RWPE2 (cell line): ENCODE measurements at places on chromosomes 11 and 22.
A peak's percentile ranks its signal among the peaks of the same experiment; 100 is the strongest.

DNA sequence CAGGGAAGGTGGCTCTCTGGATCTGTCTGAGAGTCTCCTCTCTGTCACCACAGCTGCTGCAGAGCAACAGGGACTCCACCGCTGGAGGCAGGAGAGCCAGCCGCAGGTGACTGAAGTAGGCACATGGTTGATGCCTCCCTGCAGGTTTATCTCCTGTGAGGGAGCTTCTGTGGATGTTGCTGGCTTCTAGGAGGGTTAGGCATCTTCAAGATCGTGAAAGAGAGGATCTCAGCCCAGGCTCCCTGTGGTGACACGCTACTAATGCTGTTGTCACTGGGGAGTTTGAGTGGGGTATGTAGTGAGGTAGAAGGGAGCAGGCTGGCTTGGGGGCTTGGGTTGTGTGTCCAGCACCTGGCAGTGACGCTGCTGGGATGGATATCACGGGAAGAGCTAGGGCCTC is 34.1 kb downstream of the DAGLA start:
- DNase-seq, result no peak

DNA sequence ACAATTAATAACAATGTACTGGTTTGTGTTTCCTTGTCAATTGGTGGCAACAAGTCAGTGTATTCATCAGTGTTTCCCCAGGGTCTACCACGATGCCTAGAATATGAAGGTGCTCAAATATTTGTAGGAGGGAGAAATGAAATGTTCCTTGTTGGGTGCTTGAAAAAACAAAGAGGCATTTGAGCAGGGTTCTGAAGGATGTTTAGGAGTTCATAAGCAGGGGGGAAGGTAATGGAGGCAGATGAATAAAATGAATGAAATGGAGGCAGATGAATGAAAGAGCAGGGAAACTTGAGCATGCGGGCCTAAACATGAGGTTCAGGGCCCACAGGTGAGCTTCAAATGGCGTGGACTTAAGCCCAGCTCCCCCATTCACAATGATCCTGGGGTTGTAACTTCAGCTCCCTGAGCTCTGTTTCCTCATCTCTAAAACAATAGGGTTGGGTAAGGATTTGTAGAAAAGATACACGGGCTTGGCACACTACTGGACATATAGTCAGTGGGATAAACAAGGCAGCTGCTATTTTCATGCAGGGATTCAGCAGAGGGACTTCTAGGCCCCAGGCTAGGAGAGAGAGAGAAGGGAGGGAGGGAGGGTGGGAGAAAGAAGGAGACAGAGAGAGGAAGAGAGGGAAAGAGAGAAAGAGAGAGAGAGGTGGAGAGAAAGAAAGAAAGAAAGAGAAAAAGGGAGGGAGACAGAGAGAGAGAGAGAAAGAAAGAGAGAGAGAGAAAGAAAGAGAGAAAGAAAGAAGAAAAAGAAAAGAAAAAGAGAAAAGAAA is 73.7 kb downstream of the MN1 start:
- DNase-seq, result no peak

DNA sequence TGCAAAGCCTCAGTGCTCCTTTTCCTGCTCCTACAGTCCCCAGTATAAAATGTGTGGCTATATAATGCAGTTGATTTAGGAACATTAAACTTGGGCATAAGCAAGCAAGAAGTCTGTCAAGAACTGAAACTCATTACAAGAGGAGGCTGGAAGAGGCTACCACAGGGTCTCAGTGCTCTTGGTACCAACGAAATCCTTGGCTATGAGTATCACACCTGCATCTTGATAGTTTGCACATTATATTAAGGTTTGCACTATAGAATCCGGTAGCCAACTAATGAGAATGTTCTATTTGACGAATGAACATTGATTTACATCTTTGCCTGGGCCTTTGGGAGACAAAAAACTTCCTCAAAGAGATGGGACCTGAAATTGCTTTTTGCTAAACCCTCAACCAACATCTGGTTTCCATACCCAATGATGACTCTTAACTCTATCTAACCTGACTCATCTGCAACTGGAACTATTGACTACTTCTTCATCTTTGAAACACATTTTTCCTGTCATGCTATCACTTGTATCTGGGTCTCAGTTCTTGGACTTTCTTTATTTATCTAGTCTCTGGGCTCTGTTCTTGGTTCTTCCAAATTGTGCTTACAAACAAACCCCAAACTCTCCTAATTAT is 207.2 kb upstream of the CTSC start:
- no peak for DNase-seq

DNA sequence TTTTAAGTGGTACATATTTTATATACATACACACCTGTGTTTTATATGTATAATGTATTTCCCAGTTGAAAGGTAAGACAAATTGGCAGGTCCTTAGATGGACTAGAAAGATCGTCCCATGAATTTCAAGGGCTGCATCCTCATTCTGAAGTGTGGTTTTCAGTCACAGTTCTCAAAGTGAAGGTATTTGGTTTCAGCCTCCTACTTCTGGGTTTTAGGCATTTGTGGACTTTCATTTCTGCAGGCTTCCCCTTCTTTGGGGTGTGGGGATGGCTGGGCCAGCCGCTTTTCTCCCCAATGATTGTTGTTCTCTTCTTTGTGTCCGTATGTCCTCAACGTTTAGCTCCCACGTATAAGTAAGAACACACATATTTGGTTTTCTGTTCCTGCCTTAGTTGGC is 10.0 kb downstream of the DCPS start:
- DNase-seq, result no peak

GRCh38 chr11:132586801-132587200 is 945.5 kb downstream of the OPCML start:
- no peak for DNase-seq

DNA sequence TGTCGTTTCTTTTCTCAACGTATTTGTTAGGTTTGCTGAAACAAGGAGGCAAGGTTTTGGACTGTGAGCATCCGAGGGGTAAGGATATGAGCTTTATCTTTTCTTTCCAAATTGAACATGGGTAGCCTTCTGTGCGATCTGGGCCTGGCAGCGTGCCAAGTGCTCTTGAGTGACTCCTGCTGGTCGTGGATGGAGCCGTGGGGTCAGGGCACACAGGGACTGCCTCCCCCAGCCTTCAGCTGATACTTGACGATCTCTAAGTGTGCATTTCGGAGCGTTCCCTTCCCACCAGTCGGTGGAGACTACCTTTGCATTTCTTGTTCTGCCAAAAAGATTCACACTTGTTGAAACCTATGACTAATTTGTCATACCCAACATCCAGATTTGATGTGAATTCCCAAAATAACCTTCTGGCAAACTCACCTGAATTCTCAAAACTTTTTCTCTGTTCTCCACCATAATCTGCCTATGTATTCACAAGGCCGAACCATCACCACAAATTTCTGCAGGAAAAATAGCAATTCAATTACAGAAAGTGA is 40.1 kb upstream of the CLMP start:
- DNase-seq, result no peak

- no peak for DNase-seq
Measured at GRCh38 chr22:31340765-31341247, 5.3 kb downstream of the PATZ1 start.

DNA sequence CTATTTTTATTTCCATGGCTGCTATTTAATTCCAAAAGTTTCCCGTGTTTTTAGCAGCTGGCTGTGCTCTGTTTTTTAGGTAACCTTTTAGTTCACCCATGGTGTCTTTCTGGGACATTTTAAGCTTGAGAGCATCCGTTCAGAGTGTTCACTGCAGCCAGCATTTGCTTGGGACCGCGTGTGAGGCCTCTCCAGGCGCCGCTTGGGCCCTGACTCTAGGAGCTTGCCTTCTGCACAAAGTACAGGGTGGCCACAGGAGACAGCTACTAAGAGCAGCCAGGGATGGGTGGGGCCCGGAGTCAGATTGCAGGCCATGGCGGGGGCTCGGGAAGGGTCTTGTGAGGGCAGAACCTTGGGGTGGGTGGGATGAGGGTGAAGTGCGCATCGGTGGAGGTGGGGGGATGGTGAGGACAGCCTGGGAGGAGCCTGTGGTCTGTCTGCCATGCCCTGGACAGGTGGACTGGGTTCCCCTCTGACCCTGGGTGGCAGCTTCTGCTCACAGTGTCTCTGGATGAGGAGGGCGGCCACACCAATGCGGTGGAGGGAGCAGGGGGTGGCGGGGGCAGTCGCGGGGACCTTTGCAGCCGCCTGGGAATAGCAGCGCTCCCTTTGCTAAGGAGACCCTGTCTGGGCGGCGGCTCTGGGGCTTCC is 288.1 kb downstream of the TBC1D22A start:
- no peak for DNase-seq

- no peak for DNase-seq
Measured at GRCh38 chr22:19867617-19868016, 12.9 kb upstream of the GNB1L start.

DNA sequence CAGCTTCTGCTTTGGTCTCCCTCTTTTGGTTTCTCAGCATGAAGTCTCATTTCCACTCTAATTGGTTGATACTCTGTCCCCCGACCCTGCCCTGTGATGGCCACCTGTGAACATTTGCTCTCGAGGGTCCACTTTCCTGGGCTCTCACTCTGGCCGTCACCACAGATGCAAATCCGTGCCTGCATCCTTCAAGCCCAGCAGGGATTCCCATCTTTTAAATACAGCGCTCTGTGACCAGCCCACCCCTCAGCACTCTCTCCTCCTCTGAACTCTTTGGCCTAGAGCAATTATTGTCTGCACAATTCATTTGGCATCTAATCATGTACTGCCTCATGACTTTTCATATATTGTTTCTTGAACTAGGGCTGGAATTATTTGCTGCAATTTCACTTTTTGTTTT is 26.0 kb downstream of the PKNOX2 start:
- no peak for DNase-seq

GRCh38 chr11:28086569-28086968 is 21.4 kb downstream of the KIF18A start:
- DNase-seq, result no peak

GRCh38 chr22:49815641-49816091 is 12.0 kb downstream of the BRD1 start:
- DNase-seq, result no peak

DNA sequence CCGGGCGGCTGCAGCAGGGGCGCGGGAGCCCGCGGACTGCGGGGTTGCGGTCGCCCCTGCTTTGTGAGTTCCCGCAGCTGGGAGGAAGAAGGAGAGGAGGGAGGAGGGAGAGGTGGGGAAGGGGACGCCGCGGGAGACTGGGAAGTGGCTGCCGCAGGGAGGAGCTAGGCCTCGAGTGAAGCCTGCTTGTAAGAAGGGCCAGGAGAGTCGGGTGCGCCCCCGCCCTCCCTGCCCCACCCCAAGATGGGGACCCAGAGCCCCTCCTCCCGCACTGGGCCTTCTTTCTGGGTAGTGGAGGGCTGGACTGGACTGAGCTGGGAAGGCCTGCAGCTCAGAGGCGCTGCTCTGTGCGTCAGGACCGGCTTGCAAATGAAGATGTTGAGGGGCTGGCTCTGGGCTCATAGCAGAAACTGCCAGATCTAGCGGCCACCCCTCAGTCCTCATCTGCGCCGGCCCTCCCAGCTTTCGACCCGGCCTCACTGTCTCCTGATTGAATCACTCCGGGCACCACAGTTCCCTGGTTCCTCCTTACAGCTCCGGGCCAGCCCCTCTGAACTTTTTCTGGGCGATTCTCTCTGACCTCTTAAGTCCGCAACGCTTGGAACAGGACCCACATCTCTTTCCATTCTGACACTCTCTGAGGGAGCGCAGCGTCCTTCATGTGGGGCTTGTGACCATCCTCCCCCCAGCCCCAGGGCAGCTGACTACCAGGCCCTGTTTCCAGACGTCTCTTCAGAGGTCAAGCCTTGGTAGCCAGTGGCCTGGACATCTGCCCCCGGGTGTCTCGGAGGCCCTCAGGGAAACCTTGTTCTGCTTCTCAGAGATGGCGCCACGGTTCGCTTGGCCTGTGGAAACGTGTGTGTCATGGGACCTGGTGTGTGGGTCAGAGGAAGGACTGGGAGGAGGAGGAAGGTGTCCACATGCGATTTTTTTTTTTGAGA is 21.9 kb downstream of the SERPINH1 start:
- DNase-seq, result no peak

DNA sequence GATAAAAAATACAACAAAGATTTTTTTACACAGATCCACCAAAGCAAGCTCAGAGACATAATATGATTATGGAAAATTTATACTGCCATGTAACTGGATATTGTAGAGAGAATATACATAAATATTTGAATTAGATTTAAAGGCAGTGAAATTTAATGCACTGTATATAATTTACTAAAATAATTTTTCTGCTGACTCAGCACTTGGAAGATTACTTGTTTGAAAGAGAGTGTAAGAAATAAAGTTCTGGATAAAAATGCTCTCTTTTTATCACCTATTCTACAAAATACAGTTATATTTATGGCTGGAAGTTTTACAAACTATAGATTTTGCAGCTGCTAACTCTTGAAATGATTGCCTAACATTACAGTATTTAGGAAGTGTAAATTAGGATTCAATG is 628.3 kb upstream of the CHORDC1 start:
- DNase-seq, result no peak

DNA sequence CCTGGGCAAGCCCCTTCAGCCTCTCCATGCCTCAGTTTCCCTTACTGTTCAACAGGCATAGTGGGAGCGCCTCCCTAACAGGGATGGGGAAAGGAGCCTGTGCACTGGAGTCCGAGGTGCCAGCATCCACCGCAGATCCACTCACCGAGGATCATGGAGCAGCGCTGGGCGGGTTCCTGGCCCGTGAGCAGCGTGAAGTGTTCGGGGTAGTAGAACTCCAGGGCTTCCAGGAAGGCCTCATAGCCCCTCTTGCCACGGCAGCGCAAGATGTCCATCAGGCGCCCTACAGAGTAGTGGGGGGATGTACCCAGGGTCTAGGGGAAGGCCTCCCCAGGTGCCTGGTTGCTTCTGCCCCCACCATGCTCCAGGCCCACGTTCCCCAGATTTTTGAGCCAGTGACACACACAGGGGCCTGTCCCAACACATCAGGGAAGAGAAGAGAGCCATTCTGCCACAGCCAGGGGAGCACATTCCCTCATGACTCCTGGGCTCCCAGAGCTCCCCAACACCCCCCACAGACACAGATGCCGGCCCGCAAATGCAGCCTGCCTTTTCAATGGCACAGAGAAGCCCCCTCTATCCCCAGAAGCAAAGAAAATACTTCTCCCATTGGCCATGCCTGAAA is 1.3 kb downstream of the CARD10 start:
- DNase-seq, result peak; percentile 64

DNA sequence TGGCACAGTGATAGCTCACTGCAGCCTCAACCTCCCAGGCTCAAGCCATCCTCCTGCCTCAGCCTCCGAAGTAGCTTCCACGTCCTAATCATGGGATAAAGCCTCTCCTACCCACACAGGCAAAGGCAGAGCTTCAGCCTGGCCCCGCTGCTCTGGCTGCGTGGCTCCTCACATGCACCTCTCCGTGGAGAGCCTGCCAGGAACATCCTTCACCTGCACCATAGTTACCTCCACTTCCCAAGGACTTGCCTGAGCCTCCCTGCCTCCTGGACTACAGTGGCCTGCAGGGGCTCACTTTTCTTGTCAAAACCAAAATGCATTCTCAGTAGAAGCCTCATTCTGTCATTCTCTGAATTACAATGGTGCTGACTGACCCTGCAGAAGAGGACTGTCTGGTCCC is 6.5 kb downstream of the C11orf16 start:
- no peak for DNase-seq

GRCh38 chr11:66277471-66278362 is at the start of gene CNIH2:
CNIH2 (plus strand) TSS chr11:66278175; CDS start chr11:66278457, 282 bp downstream.
- DNase-seq, result no peak
